ENCODE measurements at places on chromosomes 12 and 14.

GRCh38 chr14:36134038-36134437, 42.5 kb downstream of the PTCSC3 start:
- DNase-seq = no peak

DNA sequence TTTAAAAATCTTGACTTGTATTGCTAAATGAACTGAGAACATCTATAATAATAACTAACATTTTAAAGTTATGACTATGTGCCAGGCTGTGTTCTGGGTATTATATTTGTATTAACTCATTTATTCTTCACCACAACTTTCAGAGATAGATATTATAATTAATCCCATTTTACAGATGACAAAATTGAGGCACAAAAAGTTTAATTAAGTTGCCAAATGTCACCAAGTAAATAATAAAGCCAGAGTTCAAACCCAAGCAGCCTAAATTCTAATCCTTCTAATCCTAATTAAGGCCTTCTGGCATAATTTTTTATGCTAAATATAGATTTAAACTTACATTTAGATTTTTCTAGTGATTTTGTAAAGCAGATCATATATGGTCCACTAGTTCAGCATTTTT, 17.5 kb upstream of the TUBA1A start:
- no peak for DNase-seq

DNA sequence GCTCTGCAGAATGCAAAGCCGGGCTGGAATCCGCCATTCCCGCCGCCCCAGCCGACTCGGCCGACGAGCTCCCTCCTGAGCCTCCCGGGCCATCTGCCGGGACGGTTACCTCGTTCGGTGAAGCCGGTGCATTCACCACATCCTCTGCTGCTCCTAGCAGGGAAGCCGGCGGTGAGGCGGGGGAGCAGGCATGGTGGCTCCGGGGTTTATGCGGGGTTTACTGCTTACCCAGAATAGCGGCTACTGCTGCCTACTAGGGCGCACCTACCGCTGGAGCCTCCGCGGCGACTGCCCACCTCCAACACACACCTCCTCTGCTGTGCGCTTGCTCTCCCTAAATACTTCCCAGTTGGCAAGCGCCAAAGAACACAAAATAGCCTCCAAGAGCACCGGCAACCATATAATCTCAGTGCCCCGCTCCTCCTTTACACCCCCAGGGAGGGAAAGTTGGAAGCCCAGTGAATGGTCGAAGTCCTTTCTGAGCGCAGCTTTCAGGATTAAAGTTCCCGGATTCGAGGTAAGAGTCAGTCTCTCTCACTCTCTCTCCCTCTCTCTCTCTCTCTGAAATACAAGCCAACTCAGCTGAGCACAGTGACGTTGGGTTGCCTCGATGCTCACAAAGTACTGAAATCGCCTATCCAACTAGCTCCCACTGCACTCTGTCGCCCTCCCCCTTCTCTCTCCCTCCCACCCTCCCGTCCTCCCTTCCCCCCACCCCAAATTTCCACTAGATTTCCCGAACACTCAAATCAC, at the start of gene TBX5:
Gene TBX5 (minus strand): TSS at position 626 of the 753 bp plus-strand sequence. CDS start 2,246 bp downstream, outside the sequence.
- no peak for DNase-seq

DNA sequence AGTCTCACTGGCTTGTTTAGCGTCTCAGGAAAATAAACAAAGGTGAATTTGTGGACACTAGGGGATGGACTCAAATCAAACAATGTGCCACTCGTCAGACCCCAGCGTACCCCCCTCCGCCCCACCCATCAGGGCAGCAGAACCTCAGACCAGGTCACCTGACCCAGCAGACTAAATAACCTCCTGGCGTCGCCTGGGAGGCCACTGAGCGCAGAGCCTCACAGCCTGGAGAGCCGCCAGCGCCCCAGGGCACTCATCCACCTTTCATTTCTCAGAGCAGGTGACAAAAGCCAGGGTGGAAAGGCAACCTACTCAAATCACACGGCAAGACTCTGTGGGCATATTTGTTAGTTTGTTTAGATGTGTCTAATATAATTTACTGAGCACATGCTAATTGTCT, 100.9 kb downstream of the DICER1 start:
- no peak for DNase-seq

GRCh38 chr12:123043536-123044001, 63.1 kb downstream of the ARL6IP4 start:
- no peak for DNase-seq

DNA sequence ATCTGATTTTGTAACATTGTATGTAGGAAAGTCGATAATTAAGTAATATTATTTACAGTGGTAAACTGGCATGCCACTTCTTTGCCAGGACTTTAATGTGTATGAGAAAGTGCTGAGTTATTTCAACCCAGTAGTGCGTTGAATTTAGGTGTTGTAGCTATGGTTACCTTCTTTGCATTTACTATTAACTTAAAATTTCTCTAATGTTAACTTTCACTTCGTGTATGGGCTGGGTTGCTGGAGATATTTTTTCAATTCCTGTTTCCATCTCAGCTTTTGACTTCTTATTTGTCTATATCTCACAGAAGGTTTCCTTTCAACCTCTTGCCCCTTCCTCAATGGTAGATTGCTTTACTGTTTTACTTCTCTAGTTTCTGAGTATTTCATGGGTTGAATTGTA, 1345.6 kb downstream of the FSCB start:
- DNase-seq = no peak

DNA sequence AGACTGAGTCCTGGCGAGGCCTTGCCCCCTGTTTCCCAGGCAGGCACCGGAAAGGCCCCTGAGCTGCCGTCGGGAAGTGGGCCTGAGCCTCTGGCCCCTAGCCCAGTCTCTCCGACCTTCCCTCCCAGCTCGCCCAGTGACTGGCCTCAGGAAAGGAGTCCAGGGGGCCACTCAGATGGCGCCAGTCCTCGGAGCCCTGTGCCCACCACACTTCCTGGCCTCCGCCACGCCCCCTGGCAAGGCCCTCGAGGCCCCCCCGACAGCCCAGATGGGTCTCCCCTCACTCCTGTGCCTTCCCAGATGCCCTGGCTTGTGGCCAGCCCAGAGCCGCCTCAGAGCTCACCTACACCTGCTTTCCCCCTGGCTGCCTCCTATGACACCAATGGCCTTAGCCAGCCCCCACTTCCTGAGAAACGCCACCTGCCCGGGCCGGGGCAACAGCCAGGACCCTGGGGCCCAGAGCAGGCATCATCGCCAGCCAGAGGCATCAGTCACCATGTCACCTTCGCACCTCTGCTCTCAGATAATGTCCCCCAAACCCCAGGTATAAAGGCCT, 10.9 kb downstream of the TNS2 start:
- no peak for DNase-seq

GRCh38 chr14:61643555-61643954, 51.8 kb upstream of the HIF1A start:
- no peak for DNase-seq

GRCh38 chr12:49131894-49132461, 783 bp upstream of the TUBA1B start:
- no peak for DNase-seq

- DNase-seq = no peak
Measured at GRCh38 chr12:130925666-130926015, 28.1 kb upstream of the ADGRD1 start.

- DNase-seq = no peak
Measured at GRCh38 chr12:56255671-56256070, 2.5 kb downstream of the ANKRD52 start.

- peak; percentile 8 for DNase-seq
Measured at GRCh38 chr14:81401420-81402122, 1.4 kb upstream of the STON2 start.

GRCh38 chr14:100333311-100333710, 10.2 kb downstream of the SLC25A47 start:
- DNase-seq = no peak

DNA sequence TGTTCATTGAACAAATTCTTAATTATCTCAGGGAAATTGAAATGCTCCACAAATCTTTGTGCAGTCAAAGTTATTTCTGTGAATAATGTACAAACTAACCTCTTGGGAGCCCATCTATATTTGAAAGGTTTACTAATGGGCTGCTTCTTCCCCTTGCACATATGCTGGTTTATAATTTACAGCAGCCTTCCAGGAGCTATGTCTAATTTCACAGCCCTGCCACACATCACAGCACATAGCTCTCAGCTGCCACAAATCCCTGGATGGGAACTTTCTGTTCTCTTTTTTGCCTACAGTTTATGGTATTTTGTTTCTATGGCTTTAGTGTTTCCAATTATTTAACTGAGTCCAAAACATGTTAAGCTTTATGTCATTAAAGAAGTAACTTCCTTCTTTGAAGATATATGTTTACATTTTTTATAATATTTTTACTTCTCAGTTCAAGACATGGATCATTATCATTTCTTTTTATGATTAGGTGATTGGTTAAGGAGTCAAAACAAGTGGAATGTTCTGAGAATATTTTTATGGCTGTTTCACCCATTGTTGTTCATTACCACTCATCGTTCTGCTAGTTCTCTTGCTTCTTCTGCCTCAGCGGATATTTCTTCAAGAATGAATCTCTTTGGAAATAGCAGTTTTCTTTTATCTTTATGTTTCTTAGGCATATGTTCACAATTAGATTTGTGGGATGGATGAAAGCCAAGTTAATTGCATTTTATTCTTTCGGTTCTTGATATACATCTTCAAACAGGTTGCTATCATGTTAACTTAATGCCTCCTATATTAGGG, 475.6 kb upstream of the MIS18BP1 start:
- DNase-seq = no peak

- DNase-seq = no peak
Measured at GRCh38 chr12:24519759-24520158, 429.1 kb downstream of the BCAT1 start.

DNA sequence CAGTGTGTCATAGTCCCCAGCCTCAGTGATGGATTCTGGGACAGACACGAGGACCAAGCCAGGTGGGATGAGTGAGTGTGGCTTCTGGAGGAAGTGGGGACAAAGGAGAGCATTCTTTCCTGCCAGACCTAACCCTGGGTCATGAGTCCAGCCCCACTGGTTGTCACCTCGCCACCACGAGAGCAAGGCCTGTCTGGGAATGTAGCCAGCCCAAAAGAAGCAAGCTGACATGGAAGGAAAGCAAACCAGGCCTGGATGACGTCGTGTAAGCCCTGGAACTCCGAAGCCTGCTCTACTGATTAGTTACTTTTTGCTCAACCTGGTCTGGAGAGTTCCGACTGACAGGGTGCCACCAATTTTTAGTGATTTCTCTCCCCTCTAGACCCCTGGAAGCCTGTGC, 105.9 kb downstream of the SINHCAF start:
- DNase-seq = no peak

GRCh38 chr12:61095111-61095510, 1165.1 kb upstream of the USP15 start:
- DNase-seq = no peak

DNA sequence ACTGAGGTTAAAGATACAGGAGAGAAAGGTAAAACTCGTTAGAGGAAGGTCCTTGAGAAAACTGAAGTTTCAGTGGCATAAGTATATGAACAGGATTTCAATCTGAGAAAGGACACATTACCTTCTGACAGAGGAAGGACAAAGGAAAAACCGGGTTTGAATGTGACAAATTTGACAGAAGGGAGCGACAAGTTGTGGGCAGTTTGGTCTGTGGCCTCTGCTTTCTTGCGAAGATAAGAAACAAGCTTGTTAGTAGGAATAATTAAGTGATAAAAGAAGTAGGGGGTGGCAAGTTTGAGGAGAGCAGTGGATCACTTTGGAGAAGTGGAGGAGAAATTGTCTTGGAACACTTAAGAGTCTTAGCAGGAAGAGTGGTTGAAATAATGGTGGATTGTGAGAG, 5.1 kb downstream of the MON2 start:
- DNase-seq = no peak

GRCh38 chr14:99590746-99591555, 13.1 kb downstream of the CCDC85C start:
- no peak for DNase-seq

DNA sequence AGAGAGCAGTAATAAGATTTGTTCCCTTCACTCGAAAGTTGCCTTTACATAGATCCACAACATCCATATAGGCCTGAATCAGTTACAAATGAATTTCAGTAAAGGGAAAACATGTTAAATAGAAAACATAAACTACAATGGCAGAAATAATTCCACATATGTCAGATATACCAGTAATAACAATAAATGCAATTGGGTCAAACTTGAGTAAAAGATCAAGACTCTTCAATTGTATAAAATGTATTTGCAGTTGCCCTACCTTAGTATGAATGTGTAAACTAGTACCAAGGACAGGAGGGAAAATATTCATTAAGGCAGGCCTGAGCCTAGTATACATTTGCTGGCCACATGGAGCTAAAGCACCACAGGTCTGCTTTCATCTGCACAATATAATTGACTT, 17.6 kb downstream of the NOS1 start:
- no peak for DNase-seq

DNA sequence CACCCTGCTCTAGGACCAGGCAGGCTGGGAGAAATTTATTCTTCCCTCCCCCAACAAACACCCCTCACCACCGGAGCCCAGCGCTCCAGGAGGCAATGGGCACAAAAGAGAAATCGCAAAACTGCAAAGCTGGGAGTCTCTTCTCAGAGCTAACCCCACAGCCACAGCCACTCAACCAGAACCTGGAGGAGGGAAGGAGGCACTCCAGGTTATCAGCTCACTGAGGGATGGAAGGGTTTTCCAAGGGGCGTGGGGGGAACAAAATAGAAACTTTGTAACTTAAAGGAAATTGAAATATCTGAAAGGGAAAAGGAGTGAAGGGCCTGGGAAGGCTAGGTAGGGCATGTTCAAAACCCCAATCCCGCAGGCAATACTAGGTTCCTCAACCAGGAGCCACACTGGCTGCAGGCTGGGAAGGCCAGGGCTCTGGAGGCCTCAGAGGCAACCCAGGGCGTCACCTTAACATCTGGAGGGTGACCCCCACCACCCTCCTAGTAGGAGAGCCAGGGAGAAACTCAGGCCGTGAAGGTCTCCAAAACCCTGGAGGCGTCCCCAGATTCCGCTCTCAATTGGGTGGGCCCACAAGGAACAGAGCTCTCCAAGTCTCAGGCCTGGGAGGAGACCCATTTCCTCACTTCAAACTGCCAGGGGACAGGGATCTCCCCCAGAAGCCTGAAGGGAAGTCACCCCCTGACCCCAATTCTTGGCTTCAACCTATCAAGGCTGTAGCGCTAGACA, 3.2 kb downstream of the KDM2B start:
- DNase-seq = no peak

- no peak for DNase-seq
Measured at GRCh38 chr12:14416658-14417057, 51.2 kb downstream of the ATF7IP start.

DNA sequence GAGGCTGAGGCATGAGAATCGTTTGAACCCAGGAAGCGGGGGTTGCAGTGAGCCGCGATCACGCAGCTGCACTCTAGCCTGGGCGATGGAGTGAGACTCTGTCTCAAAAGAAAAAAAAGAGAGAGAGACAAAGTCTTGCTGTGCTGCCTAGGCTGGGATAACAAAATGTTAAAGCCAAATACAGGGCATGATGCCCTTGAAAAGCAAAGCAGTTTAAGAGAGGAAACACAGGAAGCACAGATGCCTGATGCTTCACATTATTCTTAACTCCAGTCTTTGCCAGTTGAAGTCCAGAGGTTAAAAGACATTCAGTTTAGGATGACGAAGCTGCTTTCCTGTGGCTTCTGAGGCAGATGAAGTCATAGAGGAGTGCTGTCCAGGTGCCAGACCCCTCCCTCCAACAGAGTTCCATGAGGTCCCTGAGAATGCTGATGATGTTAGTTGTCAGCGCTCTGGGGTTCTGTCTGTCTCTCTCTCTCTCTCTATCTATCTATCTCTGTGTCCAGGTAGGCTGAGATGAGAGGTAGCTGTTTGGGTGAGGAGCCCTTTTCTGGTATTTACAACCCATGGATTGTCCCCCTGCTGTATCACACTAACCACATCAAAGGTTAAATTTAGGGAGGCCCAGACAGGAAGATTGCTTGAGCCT, 4.9 kb upstream of the MRPL52 start:
- DNase-seq = no peak

- DNase-seq = no peak
Measured at GRCh38 chr12:91055976-91056375, 1.8 kb downstream of the KERA start.

Data from SIG-M5 (cell line).